ENCODE measurements at places on chromosomes 2 and 18.

- no peak for DNase-seq
Observed at GRCh38 chr2:101986804-101987740, 4.7 kb upstream of the IL1R2 start.

DNA sequence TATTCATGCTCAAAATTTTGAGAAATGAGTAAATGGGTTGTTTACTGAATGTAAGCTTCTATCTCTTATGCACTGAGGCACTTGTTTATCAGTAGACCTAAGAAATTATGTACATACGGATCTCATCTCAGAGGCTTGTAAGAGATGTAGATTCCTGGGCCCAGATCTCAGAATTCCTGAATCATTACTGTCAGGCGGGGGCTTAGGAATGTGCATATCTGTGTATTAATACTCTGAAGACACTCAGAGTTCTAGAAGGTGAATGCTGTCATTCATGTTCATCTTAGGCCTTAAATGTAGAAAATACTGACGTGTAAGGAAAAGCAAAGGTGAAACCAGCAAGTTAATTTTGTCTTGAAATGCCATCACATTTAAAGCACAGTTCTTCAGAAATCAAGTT lies 169.6 kb downstream of the FMNL2 start:
- no peak for DNase-seq

DNA sequence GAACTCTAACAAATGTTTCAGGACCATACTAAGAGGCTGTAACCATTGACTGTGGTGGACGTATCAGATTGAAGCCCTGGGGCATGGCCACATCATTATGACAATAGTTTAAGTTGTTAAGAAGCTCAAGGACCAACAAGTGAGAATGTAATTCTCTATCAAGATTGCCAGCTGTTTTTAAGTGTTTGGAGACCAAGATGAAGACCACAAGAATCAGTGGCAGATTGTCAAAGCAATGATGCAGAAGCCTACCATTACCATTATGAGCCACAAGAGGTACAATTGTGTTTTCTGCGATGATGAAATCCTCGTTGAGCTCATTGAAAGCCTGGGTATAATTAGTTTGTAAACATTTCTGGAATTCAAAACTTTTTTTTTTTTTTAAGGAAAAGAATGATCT lies 261.1 kb upstream of the ZEB2 start:
- no peak for DNase-seq

- no peak for DNase-seq
Observed at GRCh38 chr18:52000435-52000834, 339.6 kb upstream of the DCC start.

DNA sequence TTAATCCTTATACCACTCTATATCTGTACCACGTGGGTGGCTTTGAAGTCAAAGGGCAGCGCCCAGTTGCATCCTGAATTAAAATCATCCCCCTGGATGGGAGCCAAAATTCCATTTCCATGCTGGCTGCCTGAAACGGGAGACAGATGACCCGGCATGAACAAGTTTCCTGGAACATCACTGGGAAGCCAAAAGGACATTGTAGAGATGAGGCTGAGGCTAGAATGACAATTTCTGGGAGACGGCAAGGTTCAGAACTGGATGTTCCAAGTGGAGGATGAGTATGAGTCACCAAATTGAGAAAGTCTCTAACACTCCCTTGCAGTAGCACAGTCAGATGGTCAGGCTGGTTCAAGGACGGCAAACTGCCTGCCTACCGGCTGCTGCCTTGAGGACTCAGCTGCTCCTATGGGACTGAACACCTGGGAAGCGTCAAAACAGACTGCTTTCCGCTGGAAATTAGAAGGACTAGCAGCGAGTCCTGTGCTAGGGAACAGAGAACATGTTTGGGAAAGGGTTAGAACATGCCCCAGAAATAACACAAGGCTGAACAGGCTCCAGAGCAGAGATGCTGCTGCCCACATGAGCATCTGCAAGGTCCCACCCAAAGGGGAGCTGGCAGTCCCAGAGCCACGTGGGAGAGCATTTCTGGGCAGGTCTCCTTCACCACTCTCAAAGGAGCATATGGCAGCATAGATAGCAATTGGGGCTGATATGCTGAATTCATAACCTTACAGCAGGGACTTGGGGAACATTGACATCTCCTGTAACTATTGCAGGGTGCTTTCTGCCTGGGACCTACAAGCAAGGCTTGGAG lies 32.0 kb downstream of the YPEL5 start:
- DNase-seq: no peak

DNA sequence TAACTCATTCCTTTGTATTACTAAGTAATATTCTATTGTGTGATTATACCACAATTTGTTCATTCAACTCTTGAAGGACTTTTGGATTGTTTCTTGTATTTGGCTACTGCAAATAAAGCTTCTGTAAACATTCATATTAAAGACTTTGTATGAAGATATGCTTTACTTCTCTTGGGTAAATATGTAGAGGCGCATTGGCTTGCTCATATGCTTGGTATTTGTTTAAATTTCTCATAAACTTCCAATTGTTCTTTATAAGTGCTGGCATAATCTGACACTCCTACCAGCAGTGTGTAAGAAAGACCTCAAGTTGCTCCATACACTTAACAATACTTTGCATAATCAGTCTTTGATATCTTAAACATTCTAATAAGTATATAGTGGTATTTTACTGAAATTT lies 792.8 kb upstream of the LRRTM1 start:
- no peak for DNase-seq

DNA sequence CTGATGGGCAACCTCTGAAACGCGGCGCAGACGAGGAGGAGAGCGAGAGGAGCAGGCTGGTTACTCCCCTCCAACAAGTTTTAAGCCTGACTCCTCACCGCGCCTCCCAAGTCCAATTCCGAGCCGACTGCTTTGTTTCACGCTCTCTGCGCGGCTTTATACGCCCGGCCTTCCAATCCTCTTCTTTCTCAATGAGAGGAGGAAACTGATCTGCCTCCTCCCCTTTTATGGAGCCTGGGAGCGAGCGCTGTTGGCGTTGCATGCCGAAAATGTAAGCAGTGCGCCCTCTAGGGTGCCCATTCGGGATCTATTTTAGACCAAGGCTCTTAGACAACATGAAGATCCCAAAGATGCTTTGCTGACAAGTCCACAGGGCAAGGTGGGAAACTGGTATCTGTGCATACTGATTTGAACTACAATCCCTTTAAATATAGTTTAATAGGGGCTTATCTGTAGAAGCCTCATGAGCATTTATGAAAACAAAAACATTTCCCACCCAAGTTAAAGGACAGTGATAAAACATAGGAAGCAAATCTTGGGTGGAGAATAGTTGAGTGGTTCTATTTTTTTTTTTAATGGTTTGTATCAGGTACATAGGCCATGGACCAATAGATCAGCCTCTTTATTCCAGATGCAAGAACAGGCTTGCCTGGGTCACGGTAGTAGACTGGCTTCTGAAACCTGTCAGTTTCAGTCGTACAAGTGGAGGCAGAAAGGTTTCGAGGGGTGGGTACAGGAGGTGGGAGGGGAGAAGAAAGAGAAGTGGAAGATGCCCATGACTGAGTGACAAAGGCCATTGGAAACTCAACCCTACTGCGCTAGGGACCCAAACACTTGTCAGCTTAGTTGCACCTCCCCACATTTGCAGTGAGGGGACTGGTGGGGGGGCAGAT lies at the start of gene RND3:
RND3 (minus strand) TSS at position 131 of the 893 bp plus-strand sequence. CDS start 250 bp downstream, outside the sequence.
- peak; percentile 97 for DNase-seq

DNA sequence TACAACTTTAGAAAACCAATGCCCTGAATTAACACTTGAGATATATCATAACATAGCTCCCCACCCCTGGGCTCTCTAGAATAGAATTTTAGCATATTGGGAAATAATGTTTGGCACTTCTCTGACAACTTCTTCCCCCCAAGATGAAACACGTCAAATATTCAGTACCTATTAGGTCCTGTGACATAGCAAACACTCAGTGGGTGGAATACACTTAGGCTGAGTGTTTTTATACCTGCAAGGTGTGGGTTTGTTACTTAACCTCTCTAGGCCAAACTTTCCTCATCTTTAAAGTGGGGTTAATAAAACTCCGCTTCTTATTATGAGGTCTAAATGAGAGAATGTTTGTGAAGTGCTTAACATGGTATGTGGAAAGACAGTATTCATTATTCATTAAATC lies 56.1 kb downstream of the LAMA3 start:
- DNase-seq: no peak

- DNase-seq: peak; percentile 17
Observed at GRCh38 chr18:48045744-48046143, 115.3 kb upstream of the SMAD2 start.

GRCh38 chr2:224645722-224646121 lies 60.6 kb upstream of the CUL3 start:
- no peak for DNase-seq

DNA sequence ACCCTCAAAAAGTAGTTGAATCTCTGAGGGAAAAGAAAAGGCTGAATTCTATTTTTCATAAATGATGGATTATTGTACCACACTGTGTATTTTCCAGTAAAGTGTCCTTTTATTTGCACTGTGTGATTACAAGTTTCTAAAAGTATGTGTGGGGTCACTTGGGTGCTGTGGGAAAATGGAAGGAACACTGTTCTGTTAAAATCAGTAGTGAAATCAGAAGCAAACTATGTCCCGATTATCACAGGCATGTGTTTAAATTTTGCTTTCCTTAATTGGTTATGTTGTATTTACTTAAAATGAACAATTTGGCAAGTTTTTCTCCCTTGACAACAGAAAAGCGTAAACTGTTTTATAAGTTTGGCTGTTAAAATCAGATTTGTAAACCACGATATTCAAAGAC lies 353.1 kb downstream of the ARHGAP15 start:
- no peak for DNase-seq

DNA sequence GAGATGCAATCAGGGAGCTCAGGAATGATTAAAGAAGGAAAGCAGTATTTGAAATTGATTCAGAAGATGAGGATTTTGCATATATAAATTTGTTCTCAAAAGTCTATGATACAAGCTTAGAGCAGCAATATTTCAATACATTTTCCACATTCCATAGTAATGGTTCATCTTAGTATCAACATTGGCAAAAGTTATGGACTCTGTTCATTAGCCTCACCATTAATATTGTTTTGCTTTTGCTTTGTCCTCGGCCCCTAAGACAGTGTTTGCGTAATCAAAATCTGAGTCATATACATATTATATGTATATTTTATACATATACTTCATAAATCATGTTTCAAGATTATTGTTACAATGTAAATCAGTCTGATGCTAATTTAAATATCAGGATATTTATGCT lies 176.6 kb downstream of the CNTNAP5 start:
- DNase-seq: no peak

DNA sequence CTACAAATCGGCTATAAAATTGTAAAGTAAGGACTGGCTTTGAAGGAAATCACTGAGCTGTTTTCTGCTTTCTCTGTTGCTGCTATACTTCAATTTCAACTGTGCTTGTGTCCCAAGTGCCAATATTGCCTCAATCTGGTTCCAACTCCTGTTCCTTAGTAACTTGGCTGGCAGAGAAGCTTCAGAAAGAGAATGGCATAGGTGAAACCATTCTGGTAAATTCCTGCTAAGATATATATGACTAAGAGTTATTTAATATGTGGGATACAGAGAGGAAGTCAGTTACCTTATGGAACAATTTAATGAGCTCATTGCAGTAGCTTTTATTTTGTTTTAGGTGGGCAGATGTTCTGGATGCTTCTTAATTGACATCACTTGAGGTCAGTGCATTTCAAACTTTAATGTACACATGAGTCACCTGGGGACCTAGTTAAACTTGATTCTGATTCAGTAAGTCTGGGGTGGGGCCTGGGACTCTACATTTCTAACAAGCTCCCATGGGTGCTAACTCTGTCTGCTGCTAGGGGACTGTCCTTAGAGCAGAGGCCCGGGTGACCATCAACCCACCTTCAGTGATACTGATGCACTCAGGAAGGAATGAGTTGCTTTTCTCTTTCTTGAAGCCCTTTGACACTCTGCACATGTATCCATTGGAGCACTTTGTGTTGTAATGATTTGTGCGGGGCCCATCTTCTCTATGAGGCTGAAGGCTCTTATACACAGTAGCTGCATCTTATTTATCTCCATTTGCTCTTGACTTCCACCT lies 47.6 kb downstream of the LIPG start:
- no peak for DNase-seq

- no peak for DNase-seq
Observed at GRCh38 chr2:30078521-30078920, 68.3 kb upstream of the YPEL5 start.

DNA sequence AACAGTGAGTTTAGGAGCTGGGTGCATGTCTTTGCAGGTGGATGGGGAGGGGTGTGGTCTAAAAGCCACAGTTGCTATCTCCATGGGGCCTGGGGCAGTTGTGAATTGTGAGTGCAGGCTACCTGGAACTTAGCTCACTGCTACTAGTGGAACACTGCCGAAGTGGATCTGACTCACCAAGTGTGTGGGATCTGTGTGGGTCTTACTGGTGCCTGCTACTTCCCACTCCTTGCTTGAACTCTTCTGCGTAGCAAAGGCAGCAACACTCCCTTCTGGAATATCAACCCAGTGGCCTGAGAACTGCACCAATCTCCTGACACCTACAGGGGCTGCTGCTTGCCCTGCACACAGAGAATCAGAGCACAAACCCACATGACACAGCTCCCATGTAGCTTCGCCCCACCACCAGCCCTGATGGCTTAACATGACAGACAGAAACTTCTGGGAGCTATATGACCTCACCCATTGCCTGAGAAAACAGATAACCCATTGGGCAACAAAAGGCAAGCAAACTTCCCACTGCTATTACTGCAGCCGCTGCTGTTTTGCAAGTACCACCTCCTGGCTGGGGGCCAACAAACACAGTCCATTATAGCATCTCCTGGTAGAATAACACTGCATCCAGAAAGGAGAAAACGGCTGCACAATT lies 455.1 kb upstream of the DDX18 start:
- no peak for DNase-seq

DNA sequence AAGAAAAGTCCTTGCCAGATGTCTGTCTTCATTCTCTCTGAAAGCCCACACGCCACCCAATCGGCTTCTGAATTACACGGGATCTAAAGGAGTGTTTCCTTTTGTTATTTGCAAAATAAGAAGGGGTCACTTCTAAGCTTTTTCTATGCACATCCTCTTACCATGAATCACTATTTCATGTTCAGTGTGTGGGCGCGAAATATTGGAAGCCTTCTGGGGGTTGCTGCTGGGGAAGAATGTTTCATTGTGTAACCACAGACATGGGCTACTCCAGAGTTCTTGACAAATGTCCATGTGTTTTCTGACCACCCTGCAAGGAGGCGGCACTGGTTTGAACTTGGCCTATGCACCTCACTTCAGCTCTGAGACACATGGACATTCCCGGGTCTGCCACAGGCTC lies 133.6 kb upstream of the APCDD1 start:
- no peak for DNase-seq

GRCh38 chr2:44351676-44352075 lies 9.6 kb downstream of the PREPL start:
- DNase-seq: no peak

DNA sequence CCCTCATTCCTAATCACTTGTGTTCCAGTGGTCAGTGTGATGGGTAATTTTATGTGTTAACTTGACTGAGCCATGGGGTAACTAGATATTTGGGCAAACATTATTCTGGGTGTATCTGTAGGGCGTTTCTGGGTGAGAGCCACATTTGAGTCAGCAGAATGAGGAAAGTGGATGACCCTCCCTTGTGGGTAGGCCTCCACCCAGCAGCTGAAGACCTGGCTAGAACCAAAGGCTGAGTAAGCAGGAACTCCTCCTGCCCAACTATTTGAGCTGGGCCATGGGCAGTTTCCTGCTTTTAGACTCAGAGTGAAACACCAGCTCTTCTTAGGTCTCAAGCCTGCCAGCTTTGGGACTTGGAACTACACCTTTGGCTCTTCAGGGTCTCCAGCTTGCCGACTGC lies 141.8 kb downstream of the ACKR3 start:
- DNase-seq: no peak

All from left hindlimb (tissue), 1 donor.